ENCODE measurements at places on chromosomes 4 and X. TPM values are rescaled to one million over a fixed set of nuclear protein-coding genes. Genes with fewer than 3 reads are reported as not detected.

The TET2 gene
- 3.4 TPM for total RNA-seq

The TAF1 gene
- total RNA-seq = 29.8 TPM

The GAGE12J gene
- not detected for total RNA-seq

The MAP3K15 gene
- total RNA-seq = not detected

The UGT2B10 gene
- not detected for total RNA-seq

The CCKAR gene
- not detected for total RNA-seq

The CDKL5 gene
- total RNA-seq = 0.98 TPM

The HS6ST2 gene
- 0.08 TPM for total RNA-seq

The REELD1 gene
- not detected for total RNA-seq

The NLGN3 gene
- 0.08 TPM for total RNA-seq

The CLCN5 gene
- 10.8 TPM for total RNA-seq

The PDE5A gene
- total RNA-seq = 2.7 TPM

The SMIM10 gene
- total RNA-seq = 2.3 TPM

The IDUA gene
- 7.0 TPM for total RNA-seq

The SCD5 gene
- total RNA-seq = 16.0 TPM

The BTC gene
- total RNA-seq = under 0.01 TPM

The GYPA gene
- not detected for total RNA-seq

The TEX13D gene
- not detected for total RNA-seq

The BEX5 gene
- 0.30 TPM for total RNA-seq

Measured in smooth muscle cell of the coronary artery (primary cell).